ENCODE measurements at places on chromosomes 6 and 20.
A peak's percentile ranks its signal among the peaks of the same experiment; 100 is the strongest.

GRCh38 chr20:16271450-16271849, 301.8 kb downstream of the KIF16B start:
- no peak for DNase-seq

GRCh38 chr6:90136176-90136575, 160.5 kb downstream of the BACH2 start:
- no peak for DNase-seq

- DNase-seq, result no peak
These were observed 172.2 kb downstream of the PLCB1 start for GRCh38 chr20:8304124-8304816.

- no peak for DNase-seq
These were observed 952.6 kb upstream of the MAP3K7 start for GRCh38 chr6:91539456-91539855.

GRCh38 chr6:125932451-125932795, 24.1 kb upstream of the HINT3 start:
- no peak for DNase-seq

GRCh38 chr6:153411070-153411648, 280.1 kb upstream of the RGS17 start:
- no peak for DNase-seq

DNA sequence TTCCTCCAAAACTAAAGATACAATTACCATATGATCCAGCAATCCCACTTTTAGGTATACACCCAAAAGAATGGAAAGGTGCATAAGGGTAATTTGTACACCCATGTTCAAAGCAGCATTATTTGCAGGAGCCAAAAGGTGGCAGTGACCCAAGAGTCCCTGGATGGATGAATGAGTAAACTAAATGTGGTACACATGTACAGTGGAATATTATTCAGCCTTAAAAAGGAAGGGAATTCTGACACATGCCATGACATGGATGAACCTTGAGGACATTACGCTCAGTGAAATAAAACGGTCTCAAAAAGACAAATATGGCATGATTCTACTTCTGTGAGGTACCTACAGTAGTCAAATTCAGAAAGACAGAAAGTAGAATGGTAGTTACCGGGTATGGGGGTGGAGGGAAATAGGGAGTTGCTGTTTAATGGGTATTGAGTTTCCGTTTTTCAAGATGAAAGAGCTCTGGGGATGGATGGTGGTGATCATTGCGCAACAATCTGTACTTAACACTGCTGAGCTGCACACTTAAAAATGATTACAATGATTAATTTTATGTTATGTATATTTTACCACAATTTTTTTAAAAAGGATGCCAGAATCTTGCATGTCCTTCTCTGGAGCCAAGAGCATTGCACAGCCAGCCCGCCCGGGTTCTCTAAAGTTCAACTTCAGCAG, 518.9 kb upstream of the JARID2 start:
- no peak for DNase-seq

DNA sequence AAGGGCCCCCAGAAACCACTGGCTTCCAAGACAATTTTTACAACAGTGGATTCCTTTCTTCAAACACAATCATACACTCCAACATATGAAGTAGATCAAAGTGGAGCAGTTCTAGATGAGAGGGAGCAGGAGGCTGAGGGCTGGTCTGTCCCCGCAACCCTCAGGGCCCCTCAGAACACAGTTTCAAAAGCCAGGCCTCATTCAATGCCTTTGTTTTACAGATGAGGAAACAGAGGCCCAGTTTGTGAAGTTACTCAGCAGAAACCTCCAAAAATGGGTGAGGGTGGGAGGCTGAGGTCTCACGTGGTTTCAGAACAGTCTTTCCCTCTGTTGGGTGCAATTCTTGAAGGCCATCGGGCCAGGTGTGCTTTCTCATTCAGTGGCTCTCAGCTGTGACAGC, 134.9 kb downstream of the SCML4 start:
- no peak for DNase-seq

- DNase-seq, result peak; percentile 90
These were observed 93.6 kb upstream of the NFATC2 start for GRCh38 chr20:51636123-51636522.

DNA sequence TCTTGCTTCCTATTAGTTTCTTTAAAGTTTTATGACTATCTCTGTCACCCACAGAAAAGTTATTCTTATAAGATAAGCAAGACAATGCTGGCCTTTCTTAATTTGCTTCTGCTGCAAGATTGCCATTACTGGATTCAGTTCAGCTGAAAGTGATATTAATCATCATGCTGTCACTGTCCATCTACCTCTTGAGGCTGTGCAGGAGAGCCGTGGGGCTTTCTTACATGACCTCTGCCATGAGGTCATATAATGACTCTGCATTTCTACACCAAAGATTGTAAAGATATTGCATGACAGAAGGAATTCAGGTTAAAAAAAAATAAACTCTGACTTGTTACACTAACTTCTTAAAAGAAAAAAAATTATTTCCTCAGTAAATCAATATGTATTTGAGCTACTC, 106.9 kb downstream of the TRDN start:
- no peak for DNase-seq

- DNase-seq, result no peak
These were observed 26.4 kb upstream of the MROH8 start for GRCh38 chr20:37205794-37206193.

- no peak for DNase-seq
These were observed 9.3 kb downstream of the PREX1 start for GRCh38 chr20:48818481-48818987.

- no peak for DNase-seq
These were observed 3.4 kb downstream of the BPIFB2 start for GRCh38 chr20:33010674-33011449.

GRCh38 chr6:105211831-105212230, 32.0 kb upstream of the POPDC3 start:
- no peak for DNase-seq

GRCh38 chr6:90274451-90275030, 22.1 kb downstream of the BACH2 start:
- DNase-seq, result no peak

GRCh38 chr20:63176034-63176426, 39.9 kb downstream of the YTHDF1 start:
- no peak for DNase-seq

DNA sequence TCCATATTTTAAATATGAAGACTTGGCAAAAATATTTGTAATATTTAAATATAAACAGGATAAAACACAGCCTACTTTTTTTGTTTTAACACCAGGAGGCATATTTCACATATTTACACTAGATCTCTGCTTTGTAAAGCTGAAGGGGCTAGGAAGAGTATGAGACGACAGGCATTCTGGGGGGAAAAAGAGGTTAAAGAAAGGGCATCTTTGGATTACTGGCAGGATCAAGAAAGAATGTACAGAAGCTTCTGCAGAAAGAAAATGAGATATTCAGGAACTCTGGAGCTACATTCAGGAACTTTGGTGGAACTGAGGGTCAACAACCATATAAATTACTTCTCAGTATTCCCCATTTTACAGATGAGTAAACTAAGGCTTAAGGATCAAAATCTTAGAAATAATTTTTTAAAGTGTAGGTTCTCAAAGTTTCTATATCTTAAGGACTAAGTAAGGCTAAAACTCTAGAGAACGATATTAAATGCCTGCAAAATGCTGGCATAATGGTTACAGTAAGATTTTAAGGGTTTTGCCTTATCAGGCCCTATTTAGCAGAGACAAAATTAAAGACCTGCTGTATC, 156.5 kb downstream of the CDK19 start:
- DNase-seq, result no peak

DNA sequence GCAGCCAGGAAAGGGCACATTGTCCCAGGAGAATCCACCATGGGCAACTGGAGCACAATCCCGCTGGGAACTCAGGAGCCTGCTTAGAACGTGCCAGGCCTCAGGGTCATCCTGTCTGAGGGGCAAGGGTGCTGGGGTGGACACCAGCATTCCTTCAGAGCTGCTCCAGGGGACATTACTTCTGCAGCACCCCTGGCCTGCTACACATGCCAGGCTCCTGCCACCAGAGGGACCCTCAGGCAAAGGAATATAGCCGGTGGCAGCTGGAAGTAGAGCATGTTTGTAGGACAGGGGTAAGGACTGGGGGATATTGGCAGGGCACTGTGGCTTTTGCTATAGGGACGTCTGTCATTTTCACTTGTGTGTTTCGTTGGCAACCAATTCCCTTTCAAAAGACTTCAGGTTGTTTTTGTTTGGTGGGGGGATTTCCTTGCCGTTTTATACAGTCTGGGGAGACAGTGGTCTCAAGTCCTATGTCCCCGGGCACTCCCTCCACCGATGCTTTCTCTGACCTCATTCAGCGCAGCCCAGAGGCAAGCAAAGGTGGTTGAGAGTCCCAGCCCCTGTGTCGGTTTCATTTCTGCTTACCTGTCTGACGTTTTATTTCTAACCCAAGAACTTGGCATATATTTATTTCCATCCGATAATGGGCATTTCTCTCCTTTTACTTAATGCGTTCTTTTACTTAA, 130.8 kb downstream of the JPH2 start:
- peak; percentile 70 for DNase-seq

DNA sequence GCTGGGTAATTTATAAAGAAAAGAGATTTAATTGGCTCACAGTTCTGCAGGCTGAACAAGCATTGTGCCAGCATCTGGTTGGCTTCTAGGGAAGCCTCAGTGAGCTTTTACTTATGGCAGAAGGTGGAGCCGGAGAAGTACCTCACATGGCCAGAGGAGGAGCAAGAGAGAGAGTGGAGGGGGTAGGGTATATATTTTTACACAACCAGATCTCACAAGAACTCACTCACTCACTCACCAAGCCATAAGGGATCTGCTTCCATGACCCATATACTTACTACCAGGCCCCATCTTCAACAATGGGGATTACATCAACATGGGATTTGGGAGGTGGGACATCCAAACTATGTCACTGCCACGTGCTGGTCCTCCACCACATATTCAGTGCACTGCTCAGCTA, 152.6 kb upstream of the PRND start:
- no peak for DNase-seq
